Myocyte (in vitro differentiated cells): ENCODE measurements at places on chromosomes 16 and 17.

DNA sequence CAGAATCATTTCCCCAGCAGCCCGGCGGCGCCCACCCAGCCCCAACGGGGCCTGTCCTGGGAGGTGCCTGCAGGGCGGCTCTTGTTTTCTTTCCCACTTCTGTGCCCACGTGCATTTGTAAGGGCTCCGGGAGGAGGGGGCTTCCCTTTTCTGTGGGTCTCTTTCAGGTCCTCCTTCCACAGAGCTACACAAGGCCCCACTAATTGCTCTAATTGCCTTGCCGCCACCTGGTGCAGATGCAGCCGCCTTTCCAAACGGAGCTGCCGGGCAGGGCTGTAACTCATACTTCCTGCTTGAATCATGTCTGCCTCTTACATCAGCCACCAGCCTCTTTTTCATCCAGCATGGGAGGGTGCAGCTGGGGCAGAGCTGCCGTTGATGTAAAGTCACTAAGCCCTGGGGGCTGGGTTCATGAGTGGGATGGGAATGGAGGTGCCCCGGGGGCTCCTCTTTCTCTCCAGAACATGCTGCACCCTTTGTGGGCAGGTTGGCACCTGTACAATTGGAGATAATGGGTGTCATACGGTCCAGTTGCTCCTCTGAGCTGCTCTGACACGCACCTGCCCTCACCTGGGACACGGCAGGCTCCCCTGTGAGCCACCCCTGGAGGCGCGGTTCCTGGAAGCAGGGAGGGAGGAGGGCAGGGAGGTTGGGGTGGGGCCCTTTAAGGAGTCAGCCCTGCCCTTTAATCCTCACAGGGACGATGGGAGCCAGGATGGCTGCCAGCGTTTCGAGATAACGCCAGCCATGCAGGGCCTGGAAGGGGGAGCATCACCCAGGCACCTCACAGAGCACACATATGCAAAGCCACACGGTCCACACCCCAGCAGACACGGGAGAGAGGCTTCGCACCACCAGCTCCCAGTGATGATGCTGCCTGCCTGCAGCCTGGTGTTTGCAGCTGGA lies 41.1 kb upstream of the KLHDC4 start:
- peak; percentile 74 for DNase-seq

GRCh38 chr17:31321481-31321880 lies at the start of gene EVI2A:
Gene EVI2A (minus strand): TSS chr17:31321622. CDS start chr17:31319013, 2,609 bp downstream.
- peak; percentile 76 for DNase-seq

DNA sequence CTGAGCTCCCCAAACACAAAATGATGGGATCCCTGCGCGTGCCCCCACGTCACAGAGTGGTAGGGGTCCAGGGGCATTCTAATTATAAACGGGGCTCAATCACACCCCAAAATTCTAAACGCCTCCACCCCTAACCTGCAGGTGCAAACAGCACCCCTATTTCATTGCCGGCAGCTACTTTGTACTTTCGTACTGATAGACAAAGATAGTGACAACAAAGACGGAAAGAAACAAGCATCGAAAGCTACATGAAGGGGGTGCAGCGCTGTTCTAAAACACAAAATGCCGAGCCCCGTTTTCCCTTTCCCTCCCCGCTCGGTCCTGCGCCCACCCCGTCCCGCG lies 13.9 kb downstream of the MIS12 start:
- DNase-seq, result no peak

GRCh38 chr17:52606590-52606989 lies 448.1 kb upstream of the CA10 start:
- no peak for DNase-seq
